ENCODE measurements at places on chromosomes 5 and 9.
A peak's percentile ranks its signal among the peaks of the same experiment; 100 is the strongest.

- no peak for DNase-seq
Observed at GRCh38 chr9:36744678-36745077, 172.0 kb downstream of the MELK start.

GRCh38 chr5:128965638-128966302, 482 bp downstream of the SLC27A6 start:
- DNase-seq = no peak

DNA sequence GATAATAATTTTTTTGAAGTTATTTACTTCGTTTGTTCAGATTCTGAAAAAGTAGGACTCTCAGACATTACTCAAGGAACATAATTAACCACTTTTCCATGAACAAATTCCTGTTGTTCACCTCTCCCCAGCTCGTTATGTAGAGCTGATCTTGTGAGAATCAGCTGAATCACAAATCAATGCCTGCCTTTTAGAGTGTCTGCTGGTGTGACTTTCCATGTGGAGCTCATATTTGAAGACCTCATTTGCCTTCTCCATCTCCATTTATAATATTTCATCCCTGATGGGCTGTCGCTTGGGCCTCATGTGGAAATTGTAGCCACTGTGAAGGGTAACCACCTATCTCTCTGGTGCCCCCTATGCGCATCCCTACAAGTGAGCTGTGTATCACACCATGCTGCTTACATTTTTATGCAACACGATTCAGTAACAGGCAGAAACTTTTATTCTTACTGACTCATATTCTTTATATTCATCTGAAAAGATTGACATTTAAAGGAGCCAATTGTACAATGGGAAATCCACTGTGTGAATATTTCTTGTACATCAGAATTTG, 111.3 kb downstream of the STK32A start:
- DNase-seq = no peak

DNA sequence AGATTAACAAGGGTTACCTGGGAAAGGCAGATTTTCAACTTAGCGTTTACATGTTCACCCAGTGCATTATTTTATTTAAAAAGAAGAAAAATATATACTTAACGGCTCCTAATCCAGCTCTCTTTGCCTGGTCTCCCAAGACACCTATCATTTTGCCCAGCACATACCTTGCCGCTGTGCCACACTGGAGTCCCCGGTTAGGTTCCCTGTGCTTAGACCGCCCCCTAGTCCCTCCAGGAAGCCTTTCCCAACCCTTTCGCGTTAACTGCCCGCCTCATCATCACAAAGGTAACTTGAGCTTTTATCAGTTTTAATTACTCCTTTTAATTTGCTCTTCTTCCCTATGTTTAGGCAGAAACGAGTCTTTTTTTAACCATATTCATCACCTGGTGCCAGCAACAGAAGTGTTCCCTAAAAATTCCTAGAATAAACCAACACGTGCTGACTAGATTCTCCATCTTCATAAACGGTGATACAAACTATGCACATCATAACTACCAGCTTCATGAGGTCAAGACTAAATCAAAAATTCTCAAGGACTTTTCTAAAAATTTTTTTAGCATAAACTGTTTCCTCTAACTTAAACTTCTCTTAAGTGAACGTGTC, 19.7 kb downstream of the DNAJA1 start:
- DNase-seq = peak; percentile 54

- no peak for DNase-seq
Observed at GRCh38 chr5:10612251-10612650, 48.4 kb downstream of the ANKRD33B start.

DNA sequence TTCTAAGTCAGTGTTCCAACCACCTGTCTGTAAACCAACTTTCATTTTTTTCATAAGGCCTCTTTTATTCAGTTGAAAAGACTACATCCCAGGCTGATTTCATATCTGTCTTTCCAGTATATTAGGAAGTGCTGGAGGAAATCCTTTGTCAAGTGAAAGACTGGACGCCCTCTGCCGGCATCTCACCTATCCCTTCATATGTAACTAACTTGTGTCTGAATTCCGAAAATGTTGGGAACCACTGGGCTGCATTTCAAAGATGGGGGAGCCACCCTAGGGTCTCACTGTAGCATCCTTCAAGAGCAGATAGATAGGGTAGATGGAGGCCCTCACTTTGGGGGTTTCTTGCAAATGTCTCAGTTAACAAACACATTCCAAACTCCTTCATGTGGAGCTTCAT, 569.8 kb downstream of the CTNND2 start:
- DNase-seq = no peak

DNA sequence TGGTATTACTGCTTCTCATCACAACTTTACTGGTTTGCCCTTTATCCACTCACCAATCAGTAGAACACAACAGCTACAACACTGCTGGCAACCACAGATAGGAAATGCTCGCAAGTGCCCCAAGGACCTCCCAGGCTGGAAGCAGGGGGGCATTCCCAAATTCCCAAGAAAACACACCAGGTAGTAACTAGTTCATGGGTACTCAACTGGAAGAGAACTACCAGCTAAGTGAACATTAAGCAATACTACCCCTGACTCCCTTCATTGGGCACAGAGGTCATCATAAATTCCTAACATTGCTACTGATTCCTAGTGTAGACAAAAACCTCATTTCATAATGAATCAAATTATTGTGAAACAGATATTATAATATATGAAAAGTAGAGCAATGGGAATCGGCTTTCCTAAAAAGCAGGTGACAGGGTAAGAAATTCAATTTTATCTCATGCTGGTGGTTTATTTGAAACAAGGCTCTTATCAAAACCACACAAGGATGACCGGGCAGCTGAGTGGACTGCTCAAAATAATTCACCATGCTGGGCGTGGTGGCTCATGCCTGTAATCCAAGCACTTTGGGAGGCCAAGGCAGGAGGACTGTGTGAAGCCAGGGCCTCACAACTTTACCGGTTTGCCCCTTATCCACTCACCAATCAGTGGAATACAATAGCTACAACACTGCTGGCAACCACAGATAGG, 81.6 kb downstream of the TLE1 start:
- no peak for DNase-seq

DNA sequence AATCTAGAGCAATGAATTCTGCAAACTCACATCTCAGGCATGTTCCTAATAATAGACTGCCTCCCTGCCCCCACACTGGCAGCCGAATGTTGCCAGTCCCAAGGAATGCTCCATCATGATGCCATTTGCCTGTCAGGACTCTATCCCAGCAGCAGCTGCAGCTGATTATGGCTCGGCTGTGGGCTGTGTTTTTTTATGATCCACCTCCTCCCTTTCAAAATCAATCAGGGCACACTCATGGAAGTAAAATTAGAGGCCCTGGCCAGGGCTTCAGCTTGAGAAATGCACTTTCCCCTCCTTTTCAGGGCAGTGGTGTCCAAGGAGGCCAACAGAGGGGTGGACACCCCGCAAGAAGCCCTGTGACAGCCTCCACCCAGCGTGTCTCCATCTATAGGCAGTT, 176.7 kb upstream of the S1PR3 start:
- no peak for DNase-seq

DNA sequence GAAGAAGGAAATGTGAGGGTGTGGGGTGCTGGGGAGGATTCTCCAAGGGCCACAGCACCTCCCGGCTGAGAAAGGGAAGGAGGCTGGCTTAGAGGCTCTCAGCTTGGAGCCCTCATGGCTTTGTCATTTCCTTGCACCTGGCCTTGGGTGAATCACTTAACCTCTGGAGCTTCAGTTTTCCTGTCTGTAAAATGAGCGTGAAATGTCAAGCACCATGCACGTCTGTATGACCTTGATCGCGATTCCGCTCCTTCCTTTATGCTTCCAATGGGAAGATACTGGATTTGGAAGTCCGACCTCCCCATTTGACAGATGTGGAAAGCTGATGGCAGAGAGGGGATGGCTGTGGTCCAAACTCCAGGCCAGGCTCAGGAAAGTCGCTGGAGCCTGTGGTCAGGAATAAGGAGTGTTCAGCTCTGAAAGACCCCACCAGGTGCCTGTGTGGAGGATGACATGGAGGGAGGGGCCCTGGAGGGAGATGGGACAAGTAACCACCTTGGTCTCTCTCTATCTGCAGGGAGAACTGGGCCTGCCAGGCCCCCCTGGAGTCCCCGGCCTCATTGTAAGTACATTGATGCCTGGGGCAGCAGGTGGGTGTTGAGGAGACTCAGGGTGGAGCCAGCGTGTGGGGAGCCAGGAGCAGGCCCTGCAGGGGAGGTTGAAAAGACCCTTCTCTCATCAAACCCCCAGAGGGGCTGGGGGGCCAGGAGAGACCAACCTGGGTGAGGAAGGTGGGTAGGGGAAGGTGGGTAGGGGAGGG, 66.5 kb downstream of the COL27A1 start:
- no peak for DNase-seq

DNA sequence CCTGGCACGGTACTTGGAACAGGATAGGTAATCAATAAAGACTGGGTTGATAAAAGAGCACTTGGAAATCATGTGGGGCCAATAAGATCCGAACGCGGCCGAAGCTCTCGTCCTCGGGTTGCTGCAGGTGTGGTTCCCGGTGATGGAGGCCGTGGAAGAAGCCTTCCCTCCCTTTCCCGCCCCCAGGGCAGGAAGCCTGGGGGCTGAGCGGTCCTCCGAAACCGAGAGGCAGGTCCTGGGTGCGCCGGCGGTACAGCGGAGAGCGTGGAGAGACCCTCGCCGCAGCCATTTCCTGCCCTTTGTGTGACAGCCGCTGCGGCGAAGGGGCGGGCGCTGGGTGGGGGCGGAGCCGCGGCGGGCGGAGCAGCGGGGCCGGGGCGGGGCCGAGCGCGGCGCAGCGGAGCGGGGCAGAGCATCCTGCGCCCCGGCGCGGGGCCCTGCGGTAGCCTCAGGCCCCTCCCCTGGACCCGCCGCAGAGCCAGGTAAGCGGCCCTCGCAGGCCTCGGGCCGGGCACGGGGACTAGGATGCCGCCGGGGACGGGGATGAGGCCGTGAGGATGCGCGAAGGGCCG, at the start of gene CYFIP2:
Gene CYFIP2 (plus strand): TSS at position 410 of the 572 bp plus-strand sequence. CDS start 19,239 bp downstream, outside the sequence.
- peak; percentile 67 for DNase-seq

DNA sequence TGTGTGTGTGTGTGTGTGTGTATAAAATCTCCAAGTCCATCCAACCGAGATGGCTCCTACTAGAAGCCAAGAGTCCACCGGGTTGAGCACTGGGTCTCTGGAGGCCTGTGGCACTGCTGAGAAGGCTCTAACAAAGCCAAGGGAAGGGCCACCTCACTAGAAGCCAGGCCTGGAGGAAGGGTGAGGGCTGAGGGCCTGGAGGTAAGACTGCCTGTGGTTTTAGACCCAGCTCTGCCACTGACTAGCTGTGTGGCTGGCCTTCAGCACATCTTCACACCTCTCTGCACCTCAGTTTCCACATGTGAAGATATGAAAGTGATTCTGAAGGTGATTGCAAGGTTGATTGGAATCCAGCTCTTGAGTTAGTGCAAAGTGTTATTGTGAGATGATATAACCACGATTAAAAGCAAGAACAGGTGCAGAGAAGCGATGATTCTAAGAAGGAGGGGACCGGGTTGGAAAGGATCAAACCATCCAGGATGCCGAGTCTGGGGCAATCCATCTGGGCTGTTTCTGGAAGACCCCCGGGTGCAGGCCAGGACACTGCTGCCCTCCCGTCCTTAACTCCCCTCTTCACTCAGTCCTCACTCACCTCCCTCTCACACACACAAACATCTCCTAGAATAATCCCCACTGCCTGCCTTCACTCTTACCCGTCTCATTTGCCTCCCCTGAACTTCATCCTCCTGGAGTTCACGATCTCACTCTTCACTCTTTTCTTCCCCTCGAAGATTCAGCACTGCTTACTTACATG, 2.3 kb downstream of the IL4 start:
- DNase-seq = no peak

- DNase-seq = no peak
Observed at GRCh38 chr5:81058121-81058520, 98.0 kb downstream of the RASGRF2 start.

Data from NCI-H2081 (cell line).